A549 treated with CpdA at 1 μM for 4 hours (cell line): ENCODE measurements at places on chromosomes 6 and 20. TPM values are rescaled to one million over a fixed set of nuclear protein-coding genes. Genes with fewer than 3 reads are reported as not detected.

The RAB44 gene
- 0.03 to 0.06 TPM (median 0.05 TPM) in 3 of 5 replicates, not detected in the others for total RNA-seq

The RAD21L1 gene
- total RNA-seq: not detected in 5 replicates

The NR2E1 gene
- total RNA-seq: 0.03 to 0.09 TPM (median 0.05 TPM) in 3 of 5 replicates, not detected in the others

The PRSS16 gene
- 3.1 to 4.7 TPM (median 4.0 TPM) in 5 replicates for total RNA-seq
